ENCODE measurements at places on chromosomes 2 and 18. TPM values are rescaled to one million over a fixed set of nuclear protein-coding genes. Genes with fewer than 3 reads are reported as not detected.

DNA sequence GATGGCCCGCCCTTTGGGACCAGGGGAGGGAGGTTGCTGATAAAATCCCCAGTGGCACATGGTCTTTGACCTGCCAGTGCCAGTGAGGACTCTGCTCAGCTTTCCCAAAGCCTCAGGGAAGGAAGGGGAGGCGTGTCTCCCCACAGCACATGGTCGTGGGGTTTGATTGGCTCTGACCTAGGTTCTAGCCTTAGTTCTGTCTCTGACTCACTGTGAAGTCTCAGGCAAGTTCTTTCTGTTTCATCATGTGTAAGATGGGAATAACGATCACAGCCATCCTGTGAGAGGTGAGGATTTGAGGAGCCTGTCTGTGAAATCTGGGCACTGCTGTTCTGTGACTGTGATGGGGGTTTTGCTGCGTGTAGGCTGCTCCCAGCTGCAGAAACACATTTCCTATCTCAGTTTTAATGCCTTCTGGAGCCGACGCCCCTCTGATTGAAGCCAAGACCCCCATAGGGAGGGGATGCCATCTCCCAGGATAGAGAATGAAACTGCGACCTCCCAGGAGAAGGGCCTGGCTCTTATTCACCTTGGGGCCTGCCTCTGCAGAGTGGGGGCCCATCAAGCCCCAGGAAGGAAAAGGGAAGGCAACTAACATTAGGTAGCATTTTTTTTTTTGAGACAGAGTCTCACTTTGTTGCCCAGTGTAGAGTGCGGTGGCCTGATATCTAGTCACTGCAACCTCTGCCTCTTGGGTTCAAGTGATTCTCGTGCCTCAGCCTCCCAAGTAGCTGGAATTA lies 84.0 kb downstream of the DDX1 start:
- DNase-seq = peak; percentile 2

GRCh38 chr18:55775972-55776371 lies 188.0 kb upstream of the TCF4 start:
- no peak for DNase-seq

DNA sequence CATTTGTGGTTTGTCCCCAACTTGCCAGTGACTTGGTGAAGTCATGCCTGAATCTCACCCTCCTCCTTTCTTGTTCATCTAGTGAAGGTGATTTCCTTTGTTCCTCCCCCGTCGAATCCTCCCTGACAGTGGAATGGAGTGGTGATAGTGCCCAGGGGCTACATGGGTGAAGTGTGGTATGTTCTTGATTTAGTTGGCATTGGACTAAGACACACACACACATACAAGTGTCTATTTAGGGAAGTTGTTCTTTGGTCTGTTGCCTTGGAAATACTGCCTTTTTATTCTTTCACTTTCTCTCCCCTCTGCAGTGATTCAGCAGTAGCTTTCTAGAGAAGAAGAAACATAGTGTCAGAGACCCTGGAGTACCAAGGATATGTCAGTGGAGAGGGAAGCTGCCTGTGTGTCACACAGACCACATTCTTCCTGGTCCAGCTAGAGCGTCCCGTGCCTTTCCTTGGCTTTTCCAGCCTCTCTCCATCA lies 10.9 kb downstream of the INPP4A start:
- no peak for DNase-seq

The MBOAT2 gene
- total RNA-seq = 30.7 TPM

The SOCS6 gene
- 20.8 TPM for total RNA-seq
